ENCODE measurements at places on chromosomes 7 and 10.

GRCh38 chr10:110686047-110686446, 41.9 kb downstream of the RBM20 start:
- no peak for DNase-seq

DNA sequence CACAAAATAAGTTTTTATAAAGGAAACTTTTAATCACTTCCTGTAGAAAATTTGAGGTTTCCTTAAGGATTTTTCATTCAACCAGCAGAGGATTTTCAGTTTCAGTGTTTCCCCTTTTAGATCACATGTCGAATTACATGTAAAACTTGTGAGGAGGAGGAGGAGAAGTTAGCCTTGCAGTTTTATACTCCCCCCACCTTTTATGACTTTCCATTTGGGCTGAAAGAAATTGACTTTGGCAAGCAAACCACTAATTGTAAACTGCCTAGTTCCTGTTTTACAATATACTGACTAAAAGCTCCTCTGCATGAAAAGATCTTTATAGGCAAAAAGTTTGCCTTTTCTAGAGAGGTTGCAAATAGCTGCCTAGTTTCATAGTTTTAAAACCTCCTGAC, 3.0 kb downstream of the BAMBI start:
- DNase-seq = no peak

DNA sequence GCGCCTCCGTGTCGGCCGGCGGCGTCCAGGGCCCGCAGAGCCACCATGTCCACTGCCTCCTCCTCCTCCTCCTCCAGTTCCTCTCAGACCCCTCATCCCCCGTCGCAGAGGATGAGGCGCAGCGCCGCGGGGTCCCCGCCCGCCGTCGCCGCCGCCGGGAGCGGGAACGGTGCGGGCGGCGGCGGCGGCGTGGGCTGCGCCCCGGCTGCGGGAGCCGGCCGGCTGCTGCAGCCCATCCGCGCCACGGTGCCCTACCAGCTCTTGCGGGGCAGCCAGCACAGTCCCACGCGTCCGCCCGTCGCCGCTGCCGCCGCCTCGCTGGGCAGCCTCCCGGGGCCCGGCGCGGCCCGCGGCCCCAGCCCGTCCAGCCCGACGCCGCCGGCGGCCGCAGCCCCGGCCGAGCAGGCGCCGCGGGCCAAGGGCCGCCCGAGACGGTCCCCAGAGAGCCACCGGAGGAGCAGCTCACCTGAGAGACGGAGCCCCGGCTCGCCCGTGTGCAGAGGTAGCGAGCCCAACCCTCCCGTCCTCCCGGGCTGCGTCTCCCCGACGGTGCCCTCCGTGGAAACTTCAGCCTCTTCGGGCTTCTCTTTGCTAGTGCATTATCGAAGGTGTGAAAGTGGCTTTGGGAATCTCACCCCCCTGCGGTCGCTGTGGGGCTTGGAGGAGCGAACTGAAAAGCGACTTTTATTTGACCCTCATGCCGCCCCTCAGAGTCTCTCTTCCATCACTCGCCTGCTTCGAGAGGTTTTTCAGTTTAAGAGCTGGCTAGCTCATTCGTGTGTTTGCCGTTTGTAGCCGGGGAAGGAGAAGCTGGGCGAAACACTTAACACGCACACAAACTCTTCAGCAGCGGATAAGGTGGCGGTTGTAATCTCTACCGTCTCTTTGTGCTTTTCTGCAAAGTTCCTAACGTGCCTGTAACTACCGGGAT, 975 bp downstream of the GLCCI1 start:
- DNase-seq = peak; percentile 66

DNA sequence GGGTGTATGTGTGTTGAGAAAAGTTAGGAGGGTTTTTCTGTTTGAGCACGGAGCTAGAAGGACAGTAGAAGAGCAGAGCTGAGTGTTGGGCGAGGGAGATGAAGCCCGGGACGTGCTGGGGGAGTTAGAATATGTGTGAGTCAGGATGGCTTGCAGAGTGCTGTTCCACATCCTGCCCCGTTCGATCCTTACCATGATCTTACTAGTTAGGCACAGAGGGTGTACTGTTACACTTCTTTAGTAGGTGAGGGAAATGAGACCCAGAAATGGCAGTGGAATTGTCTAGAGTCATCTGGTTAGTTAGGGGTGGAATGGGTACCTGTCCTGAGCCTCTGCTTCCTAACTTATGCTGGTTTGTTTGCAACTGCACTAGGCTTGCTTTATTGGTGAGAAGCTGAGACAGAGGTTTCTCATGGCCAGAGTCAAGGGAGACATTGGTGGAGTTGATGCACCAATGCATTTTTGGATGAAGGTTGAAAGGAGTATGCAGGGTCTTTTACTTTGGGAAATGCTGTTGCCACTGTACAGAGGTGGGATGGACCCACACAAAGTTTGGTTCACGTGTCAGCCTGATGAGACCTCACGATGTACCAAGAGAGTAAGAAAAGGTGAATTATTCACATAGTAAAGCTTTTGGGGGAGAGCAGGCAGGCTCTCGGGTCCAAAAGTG, 42.4 kb downstream of the CCNY start:
- DNase-seq = no peak

DNA sequence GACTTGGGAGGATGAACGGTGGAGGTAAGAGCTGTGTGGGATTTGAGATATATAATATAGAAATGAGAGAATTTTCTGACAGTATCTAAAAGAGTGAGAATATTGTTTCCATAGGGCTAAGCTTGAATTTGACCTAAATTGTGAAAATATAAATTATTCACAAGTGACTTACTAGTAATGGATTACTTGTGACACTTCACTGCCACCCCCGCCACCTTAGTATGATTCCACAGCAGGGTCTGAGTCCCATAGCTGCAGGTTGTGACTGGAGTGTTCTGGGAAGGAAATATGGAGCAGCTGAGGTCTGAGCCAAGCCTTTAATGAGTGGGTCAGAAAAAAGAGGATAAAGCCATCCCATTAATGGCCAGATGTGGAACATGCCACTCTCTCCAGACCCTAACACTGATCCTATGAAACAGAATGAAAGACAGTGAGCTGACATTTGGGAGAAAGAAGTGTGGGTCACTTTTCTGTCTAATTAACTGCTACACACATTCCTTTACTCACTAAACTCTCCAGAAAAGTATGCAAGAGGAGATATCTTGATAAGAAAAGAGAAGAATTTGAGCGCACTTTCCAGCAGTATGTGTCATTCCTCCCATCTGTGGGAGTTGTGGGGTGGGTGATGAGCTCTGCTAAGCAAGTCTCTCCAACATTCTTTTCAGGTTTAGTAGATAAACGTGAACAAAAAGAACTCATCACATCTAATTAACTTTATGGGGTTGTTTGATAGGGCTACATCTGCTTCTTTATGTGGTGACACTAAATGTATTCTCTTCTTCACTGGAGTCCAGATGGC, 1193.4 kb downstream of the SORCS3 start:
- DNase-seq = no peak

DNA sequence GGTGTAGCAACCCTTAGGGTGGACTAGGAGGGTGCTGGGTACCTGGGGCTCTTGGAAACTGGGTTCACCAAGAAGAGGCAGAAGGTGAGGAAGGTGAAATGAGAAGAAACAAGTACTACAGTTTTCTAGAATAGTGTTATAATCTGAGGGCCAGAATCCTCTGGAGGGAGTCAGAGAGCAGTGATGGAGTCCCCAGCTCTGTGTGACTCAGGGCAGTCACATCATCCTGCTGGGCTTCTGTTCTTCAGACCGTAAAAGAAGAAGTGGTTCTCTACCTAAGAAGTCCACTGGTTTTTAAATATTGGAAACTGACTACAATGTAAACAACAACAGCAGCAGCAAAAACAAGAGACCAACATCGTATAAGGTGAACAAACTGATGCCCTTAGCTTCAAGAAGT, 197.3 kb downstream of the PRPF18 start:
- DNase-seq = peak; percentile 26

DNA sequence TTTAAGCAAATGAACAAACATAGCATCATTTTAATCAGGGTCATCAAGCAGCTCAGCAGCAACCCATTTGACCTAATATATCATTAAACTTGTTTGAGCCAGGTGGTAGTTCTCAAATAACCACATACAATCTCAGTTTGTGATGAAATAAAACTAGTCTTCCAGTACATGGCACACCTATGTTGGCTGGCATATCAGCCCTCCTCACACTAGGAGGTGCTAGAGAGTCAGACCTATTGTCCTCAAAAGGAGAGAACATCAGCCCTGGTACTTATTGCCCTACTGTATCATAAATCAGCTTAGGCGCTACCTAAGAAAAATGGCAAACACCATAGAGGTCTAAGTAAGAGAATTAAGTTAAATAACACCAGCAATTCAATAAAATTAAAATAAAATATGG, 81.7 kb downstream of the CABCOCO1 start:
- DNase-seq = peak; percentile 52

DNA sequence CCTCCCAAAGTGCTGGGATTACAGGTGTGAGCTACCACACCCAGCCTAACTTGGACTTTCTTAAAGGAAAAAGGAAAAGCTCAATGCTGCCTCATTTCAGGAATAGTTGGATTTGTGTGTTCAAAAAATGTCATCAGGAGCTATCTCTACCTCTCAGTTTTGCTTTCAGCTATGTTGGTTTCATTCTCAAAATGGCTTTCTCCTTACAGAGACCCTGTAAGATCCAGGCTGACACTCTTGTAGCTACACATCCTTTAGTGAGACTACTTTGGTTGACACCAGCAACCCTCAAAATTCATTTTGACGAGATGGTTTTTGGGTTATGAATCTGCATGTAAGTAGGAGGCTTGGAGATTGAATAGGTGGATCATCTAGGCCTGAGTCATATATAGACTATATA, 269.7 kb upstream of the SORCS1 start:
- DNase-seq = no peak

- DNase-seq = no peak
Observed at GRCh38 chr7:30627026-30627425, 32.3 kb downstream of the GARS1 start.

DNA sequence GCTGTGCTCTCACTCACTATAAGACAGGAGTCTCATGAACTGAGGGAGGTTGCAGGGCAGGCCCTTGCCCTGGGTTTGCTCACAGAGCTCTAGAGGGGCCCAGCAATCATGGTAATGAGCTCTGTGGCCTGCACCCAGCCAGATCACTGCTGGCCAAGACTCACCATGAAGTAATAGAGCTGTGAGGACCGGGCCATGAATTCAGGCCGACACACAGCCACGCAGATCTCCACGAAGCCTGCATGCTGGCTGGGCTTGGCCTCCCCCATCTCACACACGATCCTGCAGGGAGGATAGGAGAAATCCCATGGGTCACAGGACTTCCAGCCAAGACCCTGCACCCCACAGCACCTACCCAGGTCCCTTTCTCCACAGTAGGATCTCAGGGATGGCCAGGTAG, 382.4 kb downstream of the PLXNA4 start:
- no peak for DNase-seq

DNA sequence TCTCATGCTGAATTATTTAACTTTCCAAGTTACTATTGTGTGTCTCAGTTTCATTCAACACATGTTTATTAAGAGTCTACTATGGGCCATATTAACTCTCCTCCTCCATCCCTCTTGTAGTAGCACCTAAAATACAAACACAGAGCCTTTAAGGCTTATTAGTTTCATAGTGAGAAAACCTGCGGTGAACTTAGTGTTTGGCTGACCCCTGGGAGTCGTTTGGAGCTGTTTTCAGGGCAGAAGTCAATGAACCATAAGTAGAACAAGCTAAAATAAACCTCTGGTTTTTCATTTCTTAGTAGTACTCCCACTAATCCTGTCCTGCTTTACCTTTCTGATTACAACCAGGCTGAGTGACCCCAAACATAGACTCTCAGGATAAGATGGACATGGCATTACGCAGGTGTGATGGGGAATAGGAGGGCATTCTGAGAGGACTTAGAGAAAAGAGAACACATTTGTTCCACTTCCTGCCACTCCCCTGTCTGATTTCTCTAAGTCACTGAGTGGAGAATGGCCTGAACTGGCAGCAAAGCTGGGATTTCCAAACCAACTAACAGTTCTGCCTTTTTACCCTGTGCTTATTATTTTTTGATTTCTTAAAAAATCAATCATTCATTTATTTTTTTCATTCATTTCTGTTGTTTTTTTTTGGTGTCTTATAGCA, 74.5 kb downstream of the LRMDA start:
- no peak for DNase-seq

Measured in NCI-H82 (cell line).